GM12892 (cell line): ENCODE measurements at places on chromosomes 3 and 15.

- no peak for DNase-seq
Measured at GRCh38 chr3:66215106-66215505, 5.7 kb upstream of the SLC25A26 start.

DNA sequence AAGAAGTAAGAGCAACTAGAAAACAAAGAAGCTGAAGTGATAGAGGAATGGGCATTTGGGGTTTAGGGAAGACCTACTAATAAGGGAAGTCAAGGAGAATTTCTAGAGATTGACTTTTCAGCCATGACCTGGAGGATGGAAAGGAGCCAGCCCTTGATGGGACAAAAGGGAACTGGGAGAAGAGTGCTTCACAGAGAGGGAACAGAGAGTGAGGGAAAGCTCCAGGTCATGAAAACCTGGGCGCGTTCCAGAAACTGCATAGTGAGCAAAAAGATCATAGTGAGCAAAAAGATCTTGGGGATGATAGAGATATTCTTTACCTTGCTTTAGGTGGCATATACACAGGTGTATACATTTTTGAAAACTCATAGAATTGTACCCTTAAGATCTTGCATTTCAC, 143.1 kb upstream of the NUDT16 start:
- DNase-seq: no peak

GRCh38 chr3:136667081-136667480, 85.1 kb downstream of the STAG1 start:
- DNase-seq: no peak

DNA sequence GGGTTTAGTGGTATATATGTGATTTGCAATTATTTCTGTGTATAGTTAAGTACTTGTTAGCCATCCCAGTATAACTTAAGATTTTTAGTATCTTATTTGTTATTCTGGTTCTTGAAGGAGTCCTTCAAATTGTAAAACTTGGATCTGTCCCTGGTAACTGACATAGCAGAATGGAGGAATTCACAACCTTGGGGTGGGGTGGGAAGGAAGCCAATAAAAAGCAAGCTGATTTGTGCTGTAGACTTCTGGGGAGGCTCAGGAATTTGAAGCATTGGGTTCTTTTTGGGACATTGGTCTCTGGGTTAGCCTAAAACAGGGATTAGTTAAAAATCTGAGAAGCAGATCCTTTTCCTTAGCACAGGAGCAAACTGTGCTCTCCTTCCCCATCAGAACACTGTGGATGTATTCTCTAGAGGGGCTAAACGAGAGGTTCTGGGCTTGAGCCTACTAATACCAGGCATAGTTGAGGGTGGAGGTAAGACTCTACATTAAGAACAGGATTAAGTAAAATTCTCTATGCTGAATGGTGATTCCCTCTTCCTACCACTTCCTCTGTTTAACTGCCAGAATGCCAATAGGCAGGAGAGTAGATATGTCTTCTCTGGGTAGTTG, 42.2 kb downstream of the GMPS start:
- DNase-seq: no peak

DNA sequence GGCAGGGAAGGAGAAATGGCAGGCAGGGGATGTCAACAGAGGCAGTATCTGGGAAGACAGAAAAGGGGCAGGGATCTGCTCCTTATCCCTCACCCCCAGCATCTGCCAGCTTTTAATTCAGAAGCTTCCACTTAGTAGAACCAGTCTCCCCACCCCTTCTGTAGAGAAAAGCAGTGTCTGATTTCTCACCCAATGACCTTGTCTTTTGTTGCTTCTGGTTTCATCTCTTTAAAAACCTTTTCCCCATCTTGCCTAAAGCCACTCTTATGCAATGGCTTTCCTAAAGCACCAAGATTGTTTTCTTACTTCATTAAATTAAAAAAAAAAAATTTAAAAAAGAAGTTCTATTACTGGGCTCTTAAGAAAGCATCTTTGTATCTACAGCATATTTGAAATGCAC, 27.8 kb downstream of the ARHGEF3 start:
- no peak for DNase-seq

DNA sequence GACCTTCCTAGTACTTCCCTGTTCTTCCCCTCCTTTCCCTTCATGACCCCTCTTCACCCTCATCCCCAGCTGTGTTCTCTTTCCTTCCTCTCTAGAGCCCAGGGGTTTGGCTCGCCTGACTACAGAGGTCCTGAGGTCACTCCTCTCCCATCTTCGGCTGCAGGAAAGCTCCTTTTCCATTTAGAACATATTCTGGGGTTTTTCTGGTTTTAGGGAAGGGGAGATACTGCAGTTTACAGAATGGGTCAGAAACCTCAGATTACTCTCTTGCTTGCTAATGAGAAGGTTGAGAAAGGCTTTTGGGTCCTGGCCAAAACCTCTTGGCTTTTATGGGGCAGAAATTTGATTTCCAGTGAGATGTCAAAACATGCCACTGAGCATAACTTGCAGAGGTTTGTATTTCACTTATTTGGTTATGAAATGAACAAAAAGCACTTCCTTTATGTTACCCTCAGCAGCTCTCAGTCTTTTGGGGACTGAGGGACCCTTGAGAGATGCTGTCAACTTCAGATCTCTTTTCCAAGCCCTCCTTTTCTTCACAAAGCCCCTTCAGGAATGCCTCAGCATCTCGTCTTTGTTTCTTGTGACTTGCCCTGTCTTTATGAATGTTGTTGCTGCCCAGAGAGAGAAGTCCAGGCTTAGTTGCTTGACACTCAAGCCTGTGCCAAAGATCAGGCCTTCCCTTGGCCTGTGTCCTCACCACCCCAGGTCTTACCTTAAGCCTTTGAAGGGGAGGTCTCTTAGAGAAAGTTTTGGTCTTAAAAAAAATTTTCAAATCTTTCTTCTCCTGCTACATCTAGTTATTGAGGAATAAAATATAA, 121.7 kb upstream of the TPM1 start:
- no peak for DNase-seq

GRCh38 chr3:99845331-99845730, 27.7 kb downstream of the CMSS1 start:
- DNase-seq: no peak

DNA sequence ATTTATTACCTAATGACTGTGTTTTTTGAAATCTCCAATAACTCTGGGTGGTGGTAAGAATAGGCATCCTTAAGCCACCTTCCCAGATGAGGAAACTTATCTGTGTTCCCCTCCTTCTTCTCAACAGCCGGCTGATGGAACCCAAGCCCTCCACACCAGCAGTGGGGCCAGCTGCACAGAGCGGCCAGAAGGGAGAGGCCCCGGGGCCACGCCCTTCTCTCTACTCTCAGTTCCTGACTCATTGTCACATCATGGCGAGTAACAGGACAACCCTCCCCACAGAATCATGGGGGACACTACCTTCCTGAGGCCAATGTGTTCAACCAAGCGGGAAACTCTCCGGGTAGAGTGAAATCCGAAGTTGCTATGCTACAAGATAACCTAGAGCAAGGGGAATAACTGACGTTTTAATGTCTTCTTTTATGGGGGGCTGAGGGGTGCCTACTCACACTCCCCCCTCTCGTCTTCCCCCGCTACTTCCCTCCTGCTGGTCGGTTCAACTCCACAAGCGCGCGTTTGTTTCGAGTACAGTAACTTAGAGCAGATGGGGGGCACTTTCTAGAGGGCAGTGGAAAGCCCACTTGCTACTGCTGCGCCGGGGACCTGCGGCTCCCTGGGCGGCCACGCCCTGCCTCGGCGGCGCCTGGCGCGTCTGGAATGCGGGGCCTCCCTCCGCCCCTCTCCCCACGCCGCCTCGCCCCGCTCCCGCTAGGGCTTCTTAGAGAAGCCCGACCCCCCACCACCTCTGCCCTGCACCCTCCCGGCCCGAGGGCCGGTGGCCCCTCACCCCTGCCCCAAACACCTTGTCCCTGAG, 621 bp downstream of the ANXA2 start:
- peak; percentile 56 for DNase-seq

- no peak for DNase-seq
Measured at GRCh38 chr3:14957925-14958324, 10.5 kb downstream of the NR2C2 start.

GRCh38 chr15:76793162-76793561, 112.0 kb downstream of the SCAPER start:
- DNase-seq: no peak

- no peak for DNase-seq
Measured at GRCh38 chr3:126114443-126115386, 30.8 kb upstream of the SLC41A3 start.

- no peak for DNase-seq
Measured at GRCh38 chr3:44958386-44958785, 17.6 kb downstream of the ZDHHC3 start.

GRCh38 chr3:60742606-60743145, 508.6 kb downstream of the FHIT start:
- DNase-seq: no peak

- no peak for DNase-seq
Measured at GRCh38 chr15:96031426-96032110, 298.9 kb upstream of the NR2F2 start.

DNA sequence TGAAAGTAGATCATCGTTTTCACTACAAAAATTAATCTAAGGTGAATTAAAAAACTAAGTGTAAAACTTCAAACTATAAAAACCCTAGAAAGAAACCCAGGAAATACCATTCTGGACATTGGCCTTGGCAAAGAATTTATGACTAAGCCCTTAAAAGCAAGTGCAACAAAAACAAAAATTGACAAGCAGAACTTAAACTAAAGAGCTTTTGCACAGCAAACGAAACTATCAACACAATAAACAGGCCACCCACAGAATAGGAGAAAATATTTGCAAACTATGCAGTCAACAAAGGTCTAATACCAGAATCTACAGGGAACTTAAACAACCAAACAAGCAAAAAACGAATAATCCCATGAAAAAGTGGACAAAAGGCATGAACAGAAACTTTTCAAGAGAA, 302.0 kb downstream of the CHST2 start:
- no peak for DNase-seq

GRCh38 chr15:57133127-57133968, 214.9 kb downstream of the TCF12 start:
- no peak for DNase-seq

- no peak for DNase-seq
Measured at GRCh38 chr3:116238846-116239565, 206.3 kb downstream of the LSAMP start.

- DNase-seq: no peak
Measured at GRCh38 chr15:86205096-86205495, 125.4 kb downstream of the AGBL1 start.

- DNase-seq: no peak
Measured at GRCh38 chr15:99267957-99268356, 16.7 kb downstream of the LRRC28 start.

GRCh38 chr15:36415643-36416042, 163.8 kb upstream of the CDIN1 start:
- DNase-seq: no peak

- DNase-seq: no peak
Measured at GRCh38 chr3:136988651-136989050, 30.9 kb downstream of the IL20RB start.

- DNase-seq: no peak
Measured at GRCh38 chr3:149449799-149450198, 24.7 kb upstream of the TM4SF4 start.

DNA sequence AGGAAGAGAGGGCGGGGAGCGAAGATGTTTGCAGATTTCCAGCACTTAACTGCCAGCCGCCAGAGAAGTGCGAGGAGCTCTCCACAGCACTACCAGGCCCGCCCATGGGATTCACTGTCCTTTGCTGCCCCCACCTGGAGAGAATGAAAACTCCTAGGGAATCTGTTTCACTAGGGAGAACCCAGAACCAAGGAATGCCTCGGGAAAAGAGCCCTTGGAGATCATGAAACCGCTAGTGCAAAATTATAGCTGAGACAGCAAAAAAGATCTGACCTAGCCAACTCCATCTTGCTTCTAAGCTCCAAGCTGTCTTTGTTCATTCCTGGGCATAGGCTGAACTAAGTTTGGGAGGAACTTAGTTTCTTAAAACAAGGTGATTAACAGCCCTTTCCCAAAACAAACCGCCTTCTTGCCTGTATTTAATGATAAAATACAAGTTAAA, 82.6 kb upstream of the GCNT3 start:
- DNase-seq: no peak

- DNase-seq: no peak
Measured at GRCh38 chr15:96585484-96586386, 255.2 kb downstream of the NR2F2 start.

DNA sequence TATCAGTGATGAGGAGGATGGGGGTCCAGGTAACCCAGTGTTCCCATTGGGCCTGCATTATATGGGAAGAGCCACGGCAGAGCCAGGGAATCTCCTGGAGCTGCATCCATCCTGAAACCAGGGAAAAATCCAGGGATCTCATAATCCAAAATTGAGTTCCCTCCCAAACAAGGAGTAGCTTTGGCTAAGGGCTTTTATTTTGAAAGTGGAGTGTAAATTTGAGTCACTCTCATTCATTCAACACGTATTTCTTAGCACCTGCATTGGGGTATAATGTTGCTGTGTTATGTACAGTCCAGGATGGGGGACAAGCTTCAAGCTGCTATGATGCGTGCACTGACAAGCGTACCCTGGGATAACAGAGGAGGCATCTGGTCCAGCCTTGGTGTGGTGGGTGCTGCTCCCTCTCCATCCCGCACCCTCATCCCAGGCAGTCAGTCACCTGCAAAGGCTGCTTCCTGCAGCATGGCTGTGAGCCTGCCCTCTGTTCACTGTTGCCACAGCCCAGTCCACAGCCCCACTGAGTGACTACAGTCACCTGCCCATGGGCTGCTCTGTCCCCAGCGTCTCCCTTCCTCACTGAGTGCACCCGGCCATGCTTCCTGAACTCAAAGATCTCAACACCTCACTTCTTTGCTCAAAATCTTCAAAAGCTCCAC, 135.6 kb downstream of the OPA1 start:
- DNase-seq: no peak

- DNase-seq: no peak
Measured at GRCh38 chr3:133540896-133541674, 32.4 kb upstream of the CDV3 start.

- DNase-seq: no peak
Measured at GRCh38 chr3:118936811-118937210, 97.8 kb downstream of the IGSF11 start.

DNA sequence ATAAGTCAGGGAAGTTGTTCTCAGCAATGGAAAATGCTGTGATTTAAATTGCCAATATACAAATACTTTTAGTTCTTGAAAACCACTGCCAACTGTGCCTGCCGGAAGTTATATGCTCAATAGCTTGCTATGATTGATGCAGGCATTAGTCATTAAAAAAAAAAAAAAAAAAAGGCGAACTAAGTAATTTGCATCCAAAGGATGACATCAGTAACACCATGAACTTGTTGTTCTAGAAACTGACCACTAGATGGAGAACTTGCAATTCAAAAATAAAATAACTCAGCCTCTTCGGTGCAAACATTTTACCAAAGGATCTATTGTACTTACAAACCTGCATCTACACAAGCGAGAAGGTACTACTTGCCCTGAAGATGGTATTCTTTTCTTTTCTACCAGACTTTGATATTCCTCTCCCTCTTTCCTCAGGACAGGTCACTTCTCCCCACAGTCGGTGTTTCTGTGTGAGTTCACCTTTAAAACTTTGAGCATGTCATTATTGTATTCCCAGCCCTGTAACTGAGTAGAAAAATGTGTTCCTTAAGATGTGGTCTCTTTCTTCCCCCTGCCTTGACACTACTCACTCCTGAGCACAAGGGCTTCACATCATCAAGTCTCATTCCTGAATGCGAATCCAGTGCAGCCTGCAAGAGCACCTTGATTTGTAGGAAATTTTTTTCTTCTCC, 115.0 kb upstream of the VEPH1 start:
- no peak for DNase-seq

- DNase-seq: no peak
Measured at GRCh38 chr3:40628984-40629383, 104.2 kb downstream of the ZNF621 start.
